CD4-positive, alpha-beta T cell (primary cell): ENCODE measurements at places on chromosomes 16 and 17. TPM values are rescaled to one million over a fixed set of nuclear protein-coding genes. Genes with fewer than 3 reads are reported as not detected.

Gene DHRS7C
- not detected for total RNA-seq

Gene RDM1
- total RNA-seq = not detected

- DNase-seq = no peak
Measured at GRCh38 chr16:66899945-66900710, 18.6 kb downstream of the CDH16 start.

- DNase-seq = no peak
Measured at GRCh38 chr17:13485327-13485726, 116.4 kb downstream of the HS3ST3A1 start.

DNA sequence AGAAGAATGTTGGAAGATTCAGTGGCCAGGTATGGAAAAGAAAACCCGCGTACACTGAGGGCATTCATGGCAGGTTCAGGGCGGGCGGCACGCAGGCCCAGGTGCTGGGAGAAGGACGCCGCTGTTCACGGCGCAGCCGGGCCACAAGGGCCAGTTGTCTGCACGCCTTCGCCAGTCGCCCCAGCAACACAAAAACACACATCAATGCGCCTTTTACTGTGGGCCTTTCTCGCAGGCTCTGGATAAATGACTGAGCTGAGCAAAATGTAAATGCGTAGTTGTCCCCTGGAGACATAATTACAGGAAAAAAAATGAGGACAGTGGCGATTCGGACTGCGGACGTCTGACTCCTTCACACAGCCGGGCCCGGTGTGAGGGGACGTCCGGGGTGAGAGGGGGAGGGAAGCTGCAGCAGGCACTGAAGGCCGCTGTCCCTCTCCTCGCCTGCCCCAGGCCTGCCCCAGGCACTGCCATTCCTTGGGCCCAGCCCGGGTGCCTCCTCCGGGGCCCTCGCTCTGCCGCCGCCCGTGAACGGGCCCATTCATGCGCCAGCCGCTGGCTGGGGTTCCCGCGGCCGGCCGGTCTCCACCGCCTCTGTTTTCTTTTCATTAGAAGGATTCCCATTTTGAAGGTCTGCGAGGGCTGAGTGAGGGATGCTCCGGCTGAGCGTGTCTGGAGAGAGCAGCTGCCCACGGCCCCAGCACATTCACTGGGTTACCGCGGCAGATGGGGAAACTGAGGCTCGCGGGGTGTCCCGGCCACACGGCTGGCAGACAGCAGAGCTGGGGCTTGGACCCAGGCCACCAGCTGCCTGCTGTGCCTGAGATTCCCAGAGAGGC lies 6.5 kb upstream of the ZNF469 start:
- DNase-seq = no peak

DNA sequence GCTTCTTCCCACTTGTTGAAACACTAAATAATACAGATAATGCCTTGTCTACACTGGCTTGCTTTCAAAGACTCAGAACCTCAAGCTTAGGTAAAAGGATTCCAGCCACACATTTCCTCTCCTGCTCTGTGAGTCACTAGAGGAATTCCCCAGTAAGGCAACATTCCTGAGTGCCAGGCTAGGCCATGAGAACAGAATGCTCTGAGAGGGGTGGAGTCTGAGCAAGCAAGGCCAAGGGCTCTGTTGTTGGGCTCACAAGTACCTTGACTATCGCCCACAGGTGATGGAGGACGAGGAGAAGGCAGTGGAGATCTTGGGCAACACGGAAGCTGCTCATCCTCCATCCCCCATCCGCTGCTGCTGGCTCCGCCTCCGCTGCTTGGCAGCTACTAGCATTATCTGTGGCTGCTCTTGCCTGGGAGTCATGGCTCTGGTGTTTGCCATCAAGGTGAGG lies 6.7 kb upstream of the PHKG2 start:
- no peak for DNase-seq

- no peak for DNase-seq
Measured at GRCh38 chr16:72722552-72722951, 325.4 kb downstream of the ZFHX3 start.

GRCh38 chr17:36089888-36090836 lies at the start of gene CCL3:
CCL3 (minus strand) TSS chr17:36090143; CDS start chr17:36090058, 85 bp downstream.
- DNase-seq = no peak

Gene KRT9
- not detected for total RNA-seq

GRCh38 chr16:49454426-49455180 lies 81.0 kb downstream of the C16orf78 start:
- peak; percentile 30 for DNase-seq

- peak; percentile 20 for DNase-seq
Measured at GRCh38 chr17:81322271-81323082, 27.4 kb upstream of the SLC38A10 start.

DNA sequence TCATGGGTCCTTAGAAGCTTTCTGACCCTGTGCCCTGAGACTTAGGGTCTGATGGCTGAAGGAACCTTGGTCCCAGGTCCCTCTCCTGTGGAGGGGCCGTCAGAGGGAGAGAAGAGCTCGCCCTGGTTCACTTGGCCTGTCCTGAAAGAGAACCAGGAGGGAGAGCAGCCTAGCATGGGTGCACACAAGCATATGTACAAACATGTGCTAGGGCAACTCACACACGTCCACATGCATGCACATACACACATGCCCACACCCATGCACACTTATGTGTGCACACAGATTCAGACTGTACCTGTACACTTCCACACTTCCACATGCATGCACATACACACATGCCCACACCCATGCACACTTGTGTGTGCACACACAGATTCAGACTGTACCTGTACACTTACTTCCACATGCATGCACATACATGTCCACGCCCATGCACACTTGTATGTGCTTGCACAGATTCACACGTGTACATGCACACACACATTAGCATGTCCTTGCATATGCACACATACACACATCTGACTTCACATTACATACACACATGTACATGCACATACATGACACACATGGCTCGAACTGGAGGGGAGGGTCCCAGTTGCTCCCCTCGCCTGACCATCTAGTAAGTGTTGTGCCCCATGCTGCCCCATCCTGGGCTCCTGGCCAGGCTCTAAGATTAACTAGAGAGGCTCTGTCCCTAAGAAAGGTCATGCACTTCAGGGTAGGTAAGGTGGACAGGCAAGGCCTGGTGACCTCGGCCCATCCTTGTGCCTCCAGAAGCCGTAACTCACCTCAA lies 122.0 kb downstream of the METRNL start:
- no peak for DNase-seq

Gene KRT40
- not detected for total RNA-seq
